ENCODE measurements at places on chromosomes 16 and 17.

DNA sequence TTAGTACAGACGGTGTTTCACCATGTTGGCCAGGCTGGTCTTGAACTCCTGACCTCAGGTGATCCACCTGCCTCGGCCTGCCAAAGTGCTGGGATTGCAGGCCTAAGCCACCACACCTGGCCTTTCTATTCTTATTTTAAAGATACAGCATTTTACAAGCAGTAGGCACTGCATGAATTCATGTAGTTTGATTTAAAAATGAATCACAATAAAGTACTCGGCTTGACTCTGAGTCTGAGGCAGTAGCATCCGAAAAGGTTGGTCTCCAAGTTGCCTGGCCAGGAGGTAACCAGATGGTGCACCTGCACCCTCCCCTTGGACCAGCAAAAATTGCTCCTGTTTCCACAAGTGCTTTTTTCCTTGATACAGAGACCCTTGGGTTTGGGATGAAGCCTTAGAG, 35.6 kb downstream of the MAP2K6 start:
- no peak for DNase-seq

GRCh38 chr16:4700380-4700996, 7.1 kb downstream of the NUDT16L1 start:
- no peak for DNase-seq

- DNase-seq: no peak
These were observed 254.3 kb upstream of the SALL1 start for GRCh38 chr16:51405361-51405760.

- peak; percentile 82 for DNase-seq
These were observed 44.5 kb downstream of the LAT start for GRCh38 chr16:29029168-29029994.

DNA sequence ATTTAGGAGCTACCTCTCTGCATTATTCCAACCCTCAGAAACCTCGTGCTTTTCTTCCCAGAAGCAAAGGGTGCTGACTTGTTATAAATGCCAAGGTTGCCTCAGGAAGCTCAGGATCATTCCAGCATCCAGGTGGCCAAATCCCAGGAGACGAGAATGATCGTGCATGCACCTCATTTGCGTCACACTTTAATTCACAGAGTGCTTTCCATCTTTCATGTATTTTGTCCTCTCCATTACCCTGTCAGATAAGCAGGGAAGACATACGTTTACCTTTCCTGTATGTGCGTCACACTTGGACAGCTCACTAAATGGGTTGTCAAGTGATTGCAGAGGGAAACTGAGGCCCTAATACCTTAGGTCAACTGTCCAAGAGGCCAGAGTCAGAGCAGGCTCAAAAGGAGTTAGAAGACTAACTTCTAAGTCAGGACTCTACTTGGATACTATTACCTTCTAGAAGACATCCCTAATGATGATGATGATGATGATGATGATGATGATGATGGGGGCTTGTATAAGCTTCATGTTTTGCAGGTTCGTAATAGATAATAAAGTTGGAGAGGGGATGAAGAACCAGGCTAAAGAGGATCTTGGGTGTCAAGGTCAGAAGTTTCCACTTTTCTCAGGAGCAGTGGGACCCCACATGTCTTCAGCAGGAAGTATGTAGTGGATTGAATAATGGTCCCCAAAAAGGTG, 150.6 kb upstream of the TNRC6C start:
- DNase-seq: no peak

GRCh38 chr16:87395181-87395842, 3.2 kb downstream of the MAP1LC3B start:
- no peak for DNase-seq

DNA sequence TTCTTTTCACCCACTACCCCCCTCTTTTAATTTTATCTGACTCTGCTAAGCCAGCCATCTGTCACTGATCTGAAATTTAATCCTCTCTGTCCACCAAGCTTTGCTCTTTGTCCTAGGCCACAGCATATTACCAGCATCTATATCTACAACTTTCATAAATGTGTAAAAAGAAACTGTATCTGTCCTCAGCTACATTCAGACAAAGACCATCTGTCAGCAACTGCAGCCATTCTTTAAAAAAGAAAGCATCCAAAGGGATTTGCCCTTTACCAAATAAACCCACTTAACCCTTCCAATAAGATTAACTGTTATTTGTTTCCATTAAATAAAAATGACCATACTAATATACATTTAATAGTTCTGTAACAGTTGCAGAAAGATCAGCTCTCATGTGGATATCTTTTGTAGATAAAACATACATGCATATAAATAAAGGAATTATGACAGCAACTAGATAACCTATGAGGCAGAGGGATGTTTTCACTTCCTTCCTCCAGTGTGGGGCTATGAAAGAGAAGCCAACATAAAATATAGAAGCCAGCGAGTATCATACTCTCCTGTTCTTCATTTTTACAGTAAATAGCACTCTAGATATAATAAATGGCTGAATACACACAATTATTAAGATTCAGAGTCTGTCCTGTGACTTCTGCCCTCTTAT, 602.5 kb upstream of the SALL1 start:
- DNase-seq: no peak

DNA sequence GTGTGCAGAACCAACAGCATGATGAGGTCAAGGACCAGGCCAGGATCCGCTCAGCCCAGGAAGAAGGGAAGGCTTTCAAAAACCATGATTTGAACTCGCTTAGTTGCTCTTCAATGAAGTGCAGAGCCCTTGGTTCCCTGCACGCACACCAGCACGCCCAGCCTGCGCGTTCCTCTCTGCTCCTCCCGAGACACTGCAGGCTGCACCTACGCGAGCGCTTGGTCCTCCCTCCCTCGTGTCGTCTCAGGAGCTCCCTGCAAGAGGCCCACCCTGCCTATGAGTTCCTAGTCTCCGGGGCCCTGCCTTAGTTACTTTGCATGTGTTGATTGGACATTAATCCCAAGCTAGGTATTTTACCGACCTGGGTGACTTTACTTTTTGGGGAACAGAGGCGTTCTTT, 132.9 kb upstream of the TNRC6C start:
- DNase-seq: no peak

DNA sequence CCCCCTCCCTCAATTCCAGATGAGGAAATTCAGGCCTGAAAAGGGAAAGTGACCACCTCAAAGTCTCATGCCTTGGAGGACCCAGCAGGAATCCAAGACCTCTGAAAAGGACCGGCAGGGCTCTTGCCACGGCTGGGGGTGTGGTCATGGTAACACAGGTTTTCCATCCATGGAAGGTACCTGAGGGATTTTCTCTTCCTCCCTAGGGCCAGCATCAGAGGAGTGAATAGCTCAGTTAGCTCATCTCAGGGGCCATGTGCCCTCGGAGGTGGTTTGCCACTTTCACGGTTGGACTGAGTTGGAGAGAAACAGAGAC, 1.3 kb downstream of the CIITA start:
- DNase-seq: no peak

- no peak for DNase-seq
These were observed 101.5 kb upstream of the ZNF750 start for GRCh38 chr17:82941021-82942001.

DNA sequence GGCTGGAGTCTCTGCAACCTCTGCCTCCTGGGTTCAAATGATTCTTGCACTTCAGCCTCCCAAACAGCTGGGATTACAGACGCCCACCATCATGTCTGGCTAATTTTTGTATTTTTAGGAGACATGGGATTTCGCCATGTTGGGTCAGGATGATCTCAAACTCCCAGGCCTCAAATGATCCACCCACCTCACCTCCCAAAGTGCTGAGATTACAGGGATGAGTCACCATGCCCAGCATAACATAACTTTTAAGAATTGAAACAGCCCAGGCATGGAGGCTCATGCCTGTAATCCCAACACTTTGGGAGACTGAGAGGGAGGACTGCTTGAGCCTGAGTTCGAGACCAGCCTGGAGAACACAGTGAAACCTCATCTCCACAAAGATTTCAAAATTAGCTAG, 2.5 kb downstream of the RSL1D1 start:
- no peak for DNase-seq

Measured in stimulated activated CD4-positive, alpha-beta T cell treated with anti-CD3 and anti-CD28 coated beads, Interleukin-1b, Interleukin-23, amount 100 ng/mL, for 1 hour (primary cell).